ENCODE measurements at places on chromosomes 1 and 21.

DNA sequence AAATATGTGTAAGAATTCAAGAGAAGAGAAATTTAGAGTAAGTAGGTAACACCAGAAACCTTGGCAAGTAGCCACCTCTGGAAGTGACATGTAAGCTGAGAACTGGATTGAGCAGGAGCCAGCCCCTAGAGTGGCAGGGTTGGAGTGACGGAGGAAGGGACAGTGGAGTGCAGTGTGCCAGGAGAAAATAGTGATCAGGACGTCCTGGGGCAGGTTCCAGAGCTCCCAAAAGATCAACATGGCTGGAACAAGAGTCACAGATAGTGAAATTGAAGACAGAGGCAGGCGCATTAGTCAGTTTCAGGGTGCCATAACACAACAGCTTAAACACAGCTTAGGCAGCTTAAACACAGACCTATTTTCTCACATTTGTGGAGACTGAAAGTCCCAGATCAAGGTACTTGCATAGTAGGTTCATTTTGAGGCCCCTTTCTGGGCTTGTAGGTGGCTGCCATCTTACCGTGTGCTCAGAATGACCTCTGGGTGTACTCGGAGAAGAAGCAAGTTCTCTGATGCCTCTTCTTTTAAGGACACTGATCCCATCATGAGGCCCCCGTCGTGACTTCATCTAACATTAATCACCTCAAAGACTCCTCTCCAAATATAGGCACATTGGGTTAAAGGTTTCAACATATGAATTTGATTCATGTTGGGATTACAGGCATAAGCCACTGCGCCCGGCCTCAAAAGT lies 37.2 kb downstream of the GNPAT start:
- DNase-seq, result no peak

DNA sequence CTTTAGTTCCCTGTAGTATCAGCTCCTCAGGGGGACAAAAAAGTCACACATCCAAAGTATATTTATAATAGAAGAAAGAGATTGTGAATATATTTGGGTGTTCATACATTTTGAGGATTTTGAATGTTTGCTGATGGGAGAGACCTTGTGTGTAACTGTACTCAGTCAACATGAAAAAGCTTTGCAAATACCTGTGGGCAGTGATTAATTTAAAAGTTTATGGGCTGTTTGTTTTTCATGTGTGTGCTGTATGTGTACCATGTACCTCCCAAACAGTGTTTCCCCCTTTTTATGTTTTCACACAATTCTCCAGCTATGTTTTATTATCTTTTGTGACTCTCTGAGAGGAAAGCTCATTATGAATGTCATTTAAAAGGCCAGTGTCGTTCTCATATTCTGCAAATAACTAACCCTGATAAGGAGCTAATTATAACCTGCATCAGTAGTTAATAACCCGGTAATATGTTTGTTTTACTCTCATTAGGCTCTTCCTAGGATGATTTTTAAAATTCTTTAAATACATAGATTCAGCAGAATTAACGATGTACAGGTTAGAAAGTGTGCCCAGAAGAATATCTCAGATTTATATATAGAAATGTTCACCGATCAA lies 271.5 kb downstream of the NFIA start:
- no peak for DNase-seq

DNA sequence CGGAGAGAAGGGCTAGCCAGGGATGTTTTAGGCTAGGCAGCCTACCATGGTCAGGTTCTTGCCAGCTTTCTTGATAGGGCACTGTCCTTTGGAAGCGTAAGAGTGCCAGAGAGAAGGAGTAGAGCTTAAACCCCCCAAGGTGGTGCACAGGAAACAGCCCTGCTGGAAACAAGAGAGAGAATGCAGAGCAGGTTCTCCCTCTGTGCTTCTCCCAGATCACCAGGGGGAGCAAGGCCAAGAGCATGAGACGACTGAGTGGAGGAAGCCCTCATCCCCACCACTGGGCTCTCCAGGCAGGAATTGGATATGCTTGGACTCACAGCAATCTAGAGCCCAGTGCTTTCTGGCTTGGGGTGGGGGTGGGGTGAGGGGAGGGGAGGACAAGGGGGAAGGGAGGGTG lies 49.8 kb downstream of the ATP2B4 start:
- DNase-seq, result no peak

DNA sequence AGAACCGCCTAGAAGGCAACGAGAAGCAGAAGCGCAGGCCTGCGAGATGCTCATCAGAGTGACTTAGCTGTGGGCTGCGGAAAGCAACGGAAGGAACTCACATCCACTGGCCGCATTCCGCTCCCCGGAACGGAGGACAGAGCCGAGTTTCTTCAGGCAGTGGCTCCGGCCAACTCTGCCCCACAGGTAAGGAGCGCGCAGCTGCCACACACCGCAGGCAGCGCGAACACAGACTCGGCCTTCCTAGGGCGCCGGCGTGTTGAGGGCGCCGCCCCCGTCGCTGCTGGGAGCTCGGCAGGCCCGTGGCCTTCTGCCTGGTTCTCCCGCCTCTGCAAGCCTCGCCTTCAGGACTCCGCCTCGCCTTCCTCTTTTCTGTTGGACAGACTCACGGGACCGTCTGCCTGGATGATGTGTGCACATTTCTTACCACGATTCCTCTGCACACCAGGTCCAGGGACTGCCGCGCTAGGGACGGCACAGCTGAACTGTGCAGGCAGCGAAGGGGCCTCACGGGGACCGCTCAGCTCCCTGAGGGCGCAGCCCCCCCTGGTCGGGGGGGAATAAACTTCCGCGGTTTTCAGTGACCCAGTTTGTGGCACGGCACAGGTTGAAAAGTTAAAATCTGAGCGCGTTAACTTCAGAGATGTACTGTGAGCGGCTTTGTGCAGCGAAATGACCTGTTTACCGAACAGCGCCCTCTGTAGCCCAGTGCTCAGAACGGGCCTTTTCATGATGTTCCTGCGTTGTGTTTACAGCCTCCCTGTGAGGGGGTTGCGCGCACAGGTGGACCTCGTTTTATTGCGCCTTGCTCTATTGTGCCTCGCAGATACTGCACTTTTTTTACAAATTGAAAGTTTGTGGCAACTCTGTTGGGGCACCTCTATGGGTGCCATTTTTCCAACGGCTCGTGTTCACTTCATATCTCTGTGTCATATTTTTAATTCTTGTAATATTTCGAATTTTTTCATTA lies 15.8 kb downstream of the TCP10L start:
- DNase-seq, result peak; percentile 82

DNA sequence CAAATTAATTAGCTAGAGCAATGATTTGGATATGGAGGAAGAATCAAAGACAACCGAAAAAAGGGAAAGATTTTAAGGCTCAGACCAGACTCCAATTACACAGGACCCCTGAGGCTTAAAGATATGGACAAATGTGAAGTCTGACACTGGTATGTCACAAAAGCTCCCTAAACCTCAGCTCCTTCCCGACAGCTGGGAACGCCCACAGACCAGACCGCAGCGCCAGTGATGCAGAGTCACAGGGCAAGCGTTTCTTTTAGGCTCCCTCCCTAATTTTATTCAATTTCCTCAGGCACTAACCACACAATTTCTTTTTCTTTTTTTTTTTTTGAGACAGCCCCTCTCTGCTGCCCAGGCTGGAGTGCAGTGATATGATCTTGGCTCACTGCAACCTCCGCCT lies 40.2 kb downstream of the NID1 start:
- no peak for DNase-seq

GRCh38 chr1:27007909-27008582 lies 4.6 kb downstream of the TENT5B start:
- no peak for DNase-seq

DNA sequence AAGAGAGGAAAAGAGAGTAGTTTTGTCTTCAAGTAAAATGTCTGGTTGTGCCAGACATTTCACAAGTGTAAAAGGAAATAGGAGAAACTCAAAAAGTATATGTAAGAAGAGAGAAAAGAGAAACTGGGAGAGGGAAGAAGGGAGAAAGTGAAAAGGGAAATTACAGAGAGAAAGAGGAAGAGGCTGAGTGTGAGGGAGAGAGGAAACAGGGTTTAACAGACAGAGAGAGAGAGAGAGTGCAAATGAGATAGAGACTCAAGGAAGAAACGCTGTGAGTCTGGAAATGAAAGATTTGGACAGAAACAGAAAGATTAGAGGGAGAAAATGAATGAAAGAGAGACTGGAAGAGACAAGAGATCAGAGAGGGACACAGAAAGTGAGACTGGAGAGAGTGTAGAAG lies 806.2 kb downstream of the PLA2G4A start:
- DNase-seq, result no peak

GRCh38 chr1:155107309-155108264 lies 20.1 kb upstream of the EFNA1 start:
- no peak for DNase-seq

DNA sequence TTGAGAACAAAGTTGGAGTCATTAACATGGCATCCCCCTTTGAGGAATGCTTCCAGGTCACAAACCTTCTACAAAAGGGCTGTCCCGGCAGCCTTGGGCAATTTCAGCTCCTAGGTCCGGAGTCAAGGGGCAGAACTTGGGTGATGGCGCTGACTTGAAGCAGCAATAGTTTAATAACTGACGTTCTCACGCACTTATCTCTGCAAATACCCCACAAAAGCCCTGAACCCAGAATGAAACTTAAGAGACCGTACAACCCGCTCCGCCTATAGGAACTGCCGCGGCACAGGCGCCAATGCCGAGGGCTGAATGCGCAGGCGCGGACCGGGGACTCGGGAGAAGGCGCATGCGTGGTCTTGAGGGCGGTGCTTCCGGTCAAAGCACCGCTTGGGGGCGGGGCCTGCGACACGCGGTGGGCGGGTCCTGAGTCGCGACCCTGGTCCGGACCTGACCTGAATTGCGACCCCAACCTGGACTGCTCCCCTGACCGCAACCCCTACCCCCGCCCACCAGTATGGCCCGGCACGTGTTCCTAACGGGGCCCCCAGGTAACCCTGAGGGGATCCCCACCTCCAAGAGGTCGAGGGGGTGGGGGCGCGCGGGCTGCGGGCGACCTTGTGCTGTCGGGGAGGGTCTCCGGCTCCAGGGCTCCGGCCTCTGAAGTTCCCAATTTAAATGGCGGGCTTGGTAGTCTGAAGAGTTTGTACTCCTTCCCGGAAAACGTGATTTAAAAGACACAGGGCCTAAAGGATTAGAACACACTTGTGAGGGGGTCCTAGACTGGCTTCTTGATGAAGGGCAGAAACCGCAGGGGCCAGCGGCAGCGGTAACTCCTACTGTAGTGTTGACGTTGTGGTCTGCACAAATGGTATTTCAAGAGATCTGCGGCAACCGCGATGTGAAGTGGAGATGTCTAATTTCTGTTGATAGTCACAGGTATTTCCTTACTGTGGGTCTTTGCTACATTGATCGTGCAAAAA lies at the start of gene NTPCR:
Gene NTPCR, plus strand, starts transcription at position 415 of the 980 bp plus-strand sequence. Its CDS starts 100 bp downstream, at position 515.
- DNase-seq, result peak; percentile 90

DNA sequence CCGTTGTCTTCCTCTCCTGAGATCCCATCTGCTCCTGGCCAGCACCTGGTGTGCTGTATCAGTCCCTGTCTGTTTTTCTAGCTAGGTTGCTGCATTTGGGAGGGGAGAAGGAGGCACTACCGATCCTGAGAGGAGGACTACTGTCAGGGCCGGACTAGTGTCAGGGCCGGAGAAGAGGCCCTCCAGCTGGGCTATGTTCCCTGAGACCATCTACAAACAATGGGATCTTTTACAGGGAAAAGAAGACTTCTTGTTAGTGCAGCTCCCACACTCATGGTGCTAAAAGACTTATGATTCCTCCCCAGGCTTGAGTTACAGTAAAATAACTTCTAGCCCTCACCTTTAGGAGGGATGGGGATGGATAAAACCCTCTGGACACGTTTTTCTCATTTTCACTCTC lies 141.0 kb upstream of the TNR start:
- no peak for DNase-seq

DNA sequence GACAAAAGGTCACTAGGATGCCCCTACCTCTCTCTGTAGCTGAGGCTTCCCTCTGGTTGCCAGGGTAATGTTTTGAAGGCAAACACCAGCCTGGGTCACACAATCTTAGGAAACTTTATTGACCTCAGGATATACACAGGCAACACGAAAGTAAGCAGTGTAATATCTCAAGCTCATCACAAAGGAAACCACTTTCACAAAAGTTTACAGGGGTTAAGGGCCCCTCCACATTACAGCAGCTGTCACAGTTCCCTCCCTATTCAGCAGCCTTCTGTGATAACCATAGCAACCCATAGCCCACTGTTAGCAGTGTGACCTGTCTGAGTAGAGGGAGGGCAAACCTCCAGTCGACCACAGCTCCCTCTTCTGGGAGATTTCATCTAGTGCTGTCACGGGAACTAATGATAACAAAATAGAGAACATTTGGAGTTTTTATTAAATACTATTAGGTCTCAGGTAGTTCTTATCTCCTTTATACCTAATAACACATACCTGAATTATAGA lies 149.8 kb downstream of the PTPRC start:
- no peak for DNase-seq

GRCh38 chr21:44708866-44709425 lies 2.4 kb downstream of the TSPEAR start:
- no peak for DNase-seq

DNA sequence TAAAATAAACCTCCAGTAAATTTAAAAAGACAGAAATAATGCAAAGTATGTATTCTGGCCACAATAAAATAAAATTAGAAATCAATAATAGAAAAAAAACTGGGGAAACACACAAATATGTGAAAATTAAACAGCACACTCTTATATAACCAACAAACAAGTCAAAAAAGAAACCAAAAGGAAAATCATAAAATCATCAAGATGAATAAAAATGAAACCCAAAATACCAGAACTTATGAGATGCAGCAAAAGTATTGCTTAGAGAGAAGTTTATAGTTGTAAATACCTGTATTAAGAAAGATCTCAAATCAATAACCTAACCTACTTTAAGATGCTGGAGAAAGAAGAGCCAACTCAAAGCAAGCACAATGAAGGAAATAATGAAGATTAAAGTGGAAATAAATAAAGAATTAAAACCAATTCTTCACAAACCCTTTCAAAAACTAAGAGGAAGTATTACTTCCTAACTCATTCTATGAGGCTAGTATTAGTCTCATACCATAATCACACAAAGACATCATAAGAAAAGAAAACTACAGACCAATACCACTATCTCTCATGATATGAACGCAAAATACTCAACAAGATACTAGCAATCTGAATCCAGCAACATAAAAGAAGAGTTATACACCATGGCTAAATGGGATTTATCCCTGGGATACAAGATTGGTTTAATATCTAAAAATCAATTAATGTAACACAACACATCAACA lies 6.4 kb upstream of the KRTAP10-3 start:
- no peak for DNase-seq

DNA sequence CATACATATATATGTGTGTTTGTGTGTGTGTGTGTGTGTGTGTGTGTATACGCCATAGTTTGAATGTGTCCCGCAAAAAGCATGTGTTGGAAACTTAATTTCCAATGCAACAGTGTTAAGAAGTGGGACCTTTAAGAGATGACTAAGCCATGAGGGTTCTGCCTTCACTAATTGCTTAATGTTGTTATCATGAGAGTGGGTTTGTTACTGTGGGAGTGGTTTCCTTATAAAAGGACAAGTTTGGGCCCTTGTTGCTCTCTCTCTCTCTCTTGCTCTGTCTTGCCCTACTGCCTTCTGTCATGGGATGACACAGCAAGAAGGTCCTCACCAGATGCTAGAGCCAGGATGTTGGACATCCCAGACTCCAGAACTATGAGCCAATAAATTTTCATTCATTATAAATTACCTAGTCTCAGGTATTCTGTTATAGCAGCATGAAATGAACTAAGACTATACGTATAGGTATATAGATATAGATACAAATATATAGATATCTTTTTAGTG lies 103.8 kb upstream of the ZC3H11B start:
- no peak for DNase-seq
